ENCODE measurements at places on chromosomes 13 and 19.

DNA sequence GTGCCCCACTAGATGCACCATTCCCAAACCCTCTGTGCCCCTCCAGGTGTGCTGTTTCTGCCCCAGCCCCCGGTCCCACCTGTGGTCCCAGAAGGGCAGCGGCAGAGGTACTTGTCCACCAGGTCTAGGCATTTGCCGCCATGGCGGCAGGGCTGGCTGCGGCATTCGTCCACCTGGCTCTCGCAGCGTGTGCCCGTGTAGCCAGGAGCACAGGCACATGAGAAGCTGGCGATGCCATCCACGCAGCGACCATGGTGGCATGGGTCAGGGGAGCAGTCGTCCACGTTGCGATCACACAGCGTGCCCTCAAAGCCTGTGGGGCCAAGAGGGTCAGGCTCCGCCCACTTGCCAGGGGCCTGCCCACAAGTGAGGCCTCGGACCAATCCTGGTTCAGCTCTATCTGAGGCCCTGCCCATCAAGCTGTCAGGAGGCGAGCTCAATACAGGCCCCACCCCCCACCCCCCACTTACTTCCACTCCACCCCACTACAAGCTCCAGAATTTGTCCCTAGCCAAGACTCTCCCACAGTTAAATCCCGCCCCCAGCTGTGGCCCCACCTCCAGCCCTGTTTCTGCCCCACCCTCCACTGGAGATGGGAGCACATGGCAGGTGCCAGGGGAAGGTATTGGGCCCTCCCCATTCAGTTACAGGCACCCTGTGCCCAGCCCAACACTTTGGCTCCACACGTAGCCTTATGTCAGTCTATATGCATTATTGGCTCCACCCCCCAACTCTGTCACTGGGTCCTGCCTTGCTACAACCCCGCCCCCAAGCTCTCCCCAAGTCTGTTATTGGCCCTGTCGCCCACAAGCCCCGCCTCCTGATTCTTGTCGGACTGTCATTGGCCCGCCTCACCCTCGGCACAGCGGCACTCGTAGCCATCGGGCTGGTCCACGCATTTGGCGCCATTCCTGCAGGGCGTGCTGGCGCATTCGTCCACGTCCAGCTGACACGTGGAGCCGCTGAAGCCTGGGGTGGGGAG is 13.5 kb downstream of the NOTCH3 start:
- no peak for DNase-seq

- DNase-seq: no peak
Observed at GRCh38 chr13:110811771-110812120, 98.2 kb downstream of the ING1 start.

DNA sequence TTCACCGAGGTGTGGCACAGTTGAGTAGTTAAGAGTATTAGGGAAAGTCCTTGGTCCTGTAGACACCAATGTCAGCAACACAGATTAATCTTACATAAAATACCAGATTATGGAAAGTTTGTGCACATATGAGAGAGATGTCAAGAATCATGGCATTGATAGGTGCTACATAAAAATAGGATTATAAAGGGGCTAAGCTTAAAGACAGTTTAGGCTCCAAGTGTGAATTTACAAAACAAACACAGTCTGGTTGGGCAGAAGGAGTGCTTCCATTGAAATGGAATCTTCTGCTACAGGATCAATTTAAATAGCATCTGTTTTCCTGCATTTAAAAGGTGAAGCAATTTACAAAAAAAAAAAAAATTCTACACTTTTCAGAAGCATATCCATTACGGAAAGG is 292.9 kb downstream of the DNAJC15 start:
- DNase-seq: peak; percentile 2

- DNase-seq: no peak
Observed at GRCh38 chr19:34589730-34590129, 87.2 kb downstream of the SCGB2B2 start.

DNA sequence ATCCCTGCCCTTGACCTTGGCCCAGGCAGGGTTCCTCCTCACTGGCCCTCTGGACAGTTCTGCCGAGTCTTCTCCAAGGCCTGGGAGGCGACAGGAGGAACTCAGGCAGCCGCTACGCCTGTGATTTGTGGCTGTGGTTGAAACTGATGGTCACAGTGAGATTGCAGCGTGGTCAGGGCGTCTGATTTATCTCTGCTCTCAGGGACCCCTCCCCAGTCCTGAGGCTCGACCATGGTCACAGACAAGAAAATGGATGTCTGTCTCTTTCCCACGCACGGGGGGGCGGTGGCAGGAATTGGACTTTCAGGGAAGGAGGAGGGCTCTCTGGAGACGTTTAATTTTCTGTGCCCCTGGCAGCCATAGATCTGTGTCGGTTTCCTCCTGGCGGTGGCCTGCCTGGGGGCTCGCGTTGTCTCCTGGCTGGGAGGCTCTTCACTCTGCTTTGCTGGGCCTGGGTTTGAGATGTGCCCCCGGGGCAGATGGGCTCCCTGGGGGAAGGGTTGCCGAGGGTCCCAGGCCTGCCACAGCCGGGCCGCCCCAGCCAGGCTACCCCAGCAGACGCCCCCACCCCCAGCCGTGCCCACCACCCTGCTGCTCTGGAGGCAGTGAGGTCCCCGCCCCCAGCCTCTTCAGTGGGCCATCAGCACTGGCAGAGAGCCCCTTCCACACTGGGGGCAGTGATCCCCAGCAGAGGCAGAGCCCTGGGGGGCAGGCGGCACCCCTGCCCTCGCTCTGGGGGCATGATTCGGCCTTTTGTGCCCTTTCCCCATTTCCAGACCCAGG is 167.4 kb downstream of the KDM4B start:
- no peak for DNase-seq

- no peak for DNase-seq
Observed at GRCh38 chr19:6198896-6199239, 63.4 kb downstream of the ACSBG2 start.

DNA sequence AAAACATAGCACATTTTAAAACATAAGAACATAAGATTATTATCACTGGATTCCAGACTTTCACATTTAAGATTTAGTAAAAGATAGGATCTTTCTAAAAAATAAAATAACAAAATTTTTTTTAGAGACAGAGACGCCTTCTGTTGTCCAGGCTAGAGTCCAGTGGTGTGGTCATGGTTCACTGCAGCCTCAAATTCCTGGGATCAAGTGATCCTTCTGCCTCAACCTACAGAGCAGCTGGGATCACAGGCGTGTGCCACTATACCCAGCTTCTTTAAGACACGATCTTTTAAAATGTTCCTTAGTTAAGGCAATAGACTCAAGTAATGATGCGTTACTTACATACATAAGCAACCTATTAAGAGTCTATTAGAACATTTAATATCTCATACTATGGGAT is 32.7 kb downstream of the ALG5 start:
- peak; percentile 24 for DNase-seq

- DNase-seq: peak; percentile 35
Observed at GRCh38 chr19:7874076-7874896, at the start of gene PRR36. TSS of gene PRR36 (minus strand) at chr19:7874390. CDS start at chr19:7873689, 701 bp downstream.

DNA sequence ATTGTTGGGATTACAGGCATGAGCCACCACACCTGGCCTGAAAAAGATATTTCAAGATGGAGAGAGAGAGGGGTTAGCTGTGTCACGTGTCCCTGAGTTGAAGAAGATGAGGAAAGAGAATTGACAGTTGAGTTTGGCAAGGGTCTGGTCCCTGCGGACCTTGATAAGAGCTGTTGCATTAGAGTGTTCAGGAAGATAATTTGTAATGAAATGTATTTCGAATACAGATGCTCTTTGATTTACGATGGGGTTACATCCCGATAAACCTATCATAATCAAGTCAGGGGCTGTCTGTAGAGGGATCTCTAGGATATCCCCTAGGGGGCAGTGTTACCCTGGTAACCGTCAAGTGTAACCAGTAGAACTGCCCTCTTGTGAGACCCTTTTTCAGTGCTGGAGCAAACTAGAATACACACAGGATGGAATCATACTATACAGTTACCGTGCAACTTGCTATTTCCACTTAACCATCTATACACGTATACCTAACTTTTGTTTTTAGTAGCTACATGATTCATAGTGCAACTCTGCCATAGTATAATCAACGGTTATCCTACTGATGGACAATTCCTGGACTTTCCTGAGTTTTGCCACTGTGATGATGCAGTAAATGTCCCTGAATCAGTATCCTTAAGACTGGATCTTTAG is 1.5 kb upstream of the ELOF1 start:
- peak; percentile 78 for DNase-seq

- peak; percentile 65 for DNase-seq
Observed at GRCh38 chr13:64810750-64811149, 2419.4 kb downstream of the PCDH9 start.

DNA sequence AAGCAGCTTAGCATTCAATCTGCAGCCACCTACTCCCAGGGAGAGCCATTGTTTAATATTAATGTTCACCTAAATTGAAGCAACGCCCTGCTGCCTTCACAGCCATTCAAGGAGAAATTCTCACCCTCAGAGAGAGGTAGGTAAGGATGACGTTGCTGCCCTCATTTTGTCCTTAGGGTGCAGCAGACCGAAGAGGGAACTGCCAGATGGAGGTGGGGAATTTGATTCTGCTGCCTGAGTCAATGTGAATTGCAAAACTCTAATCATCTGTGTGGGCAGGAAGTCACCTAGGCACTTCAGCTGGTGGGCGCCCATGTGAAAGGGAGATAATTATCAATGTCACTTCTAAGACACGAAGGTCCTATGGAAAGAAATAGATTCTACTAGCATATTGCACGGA is 503.4 kb downstream of the TBC1D4 start:
- no peak for DNase-seq

DNA sequence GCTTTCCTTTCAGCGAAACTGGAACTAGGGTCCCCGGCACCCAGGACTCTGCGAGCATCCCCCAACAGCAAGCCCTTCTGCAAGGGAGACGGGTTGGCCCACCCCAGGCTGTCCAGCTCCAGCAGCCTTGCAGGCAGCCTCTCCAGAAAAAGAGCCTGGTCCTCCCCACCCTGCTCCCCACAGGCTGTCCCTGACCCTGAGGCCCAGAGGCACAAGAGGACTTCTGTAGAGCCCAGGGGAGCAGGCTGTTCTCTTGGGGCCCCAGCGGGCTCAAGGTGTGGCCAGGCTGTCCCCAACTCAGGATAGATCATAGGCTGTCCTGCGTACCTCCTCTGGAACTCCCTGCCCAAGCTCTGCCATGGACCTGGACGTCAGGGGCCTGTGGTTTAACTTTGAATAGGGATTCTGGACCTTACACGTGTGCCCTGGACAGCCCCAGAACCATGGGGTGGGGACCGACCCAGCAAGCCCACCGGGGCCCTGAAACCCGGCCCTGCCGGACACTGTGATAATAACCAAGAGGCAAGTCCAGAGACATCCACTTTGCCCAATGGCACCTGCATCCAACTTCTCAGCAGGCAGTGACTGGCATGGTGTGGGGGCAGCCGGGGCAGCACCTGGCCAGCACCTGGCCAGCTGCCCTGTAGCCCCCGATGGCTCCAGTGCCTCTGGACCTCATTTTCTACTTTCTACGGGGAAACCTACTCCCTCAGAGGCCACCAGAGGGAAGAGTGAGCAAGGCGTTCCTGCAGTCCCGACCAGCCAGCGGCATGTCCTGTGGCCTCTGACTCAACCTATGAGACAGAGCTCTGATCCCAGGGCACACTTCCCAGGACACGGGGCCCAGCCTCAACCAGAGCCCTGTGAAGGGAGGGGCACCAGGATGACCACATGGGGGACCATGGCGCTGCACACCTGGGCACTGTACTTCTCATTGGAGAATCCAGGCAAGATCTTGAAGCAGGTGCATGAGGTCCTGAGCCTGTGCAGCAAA is 50.9 kb upstream of the TPM4 start:
- peak; percentile 49 for DNase-seq

DNA sequence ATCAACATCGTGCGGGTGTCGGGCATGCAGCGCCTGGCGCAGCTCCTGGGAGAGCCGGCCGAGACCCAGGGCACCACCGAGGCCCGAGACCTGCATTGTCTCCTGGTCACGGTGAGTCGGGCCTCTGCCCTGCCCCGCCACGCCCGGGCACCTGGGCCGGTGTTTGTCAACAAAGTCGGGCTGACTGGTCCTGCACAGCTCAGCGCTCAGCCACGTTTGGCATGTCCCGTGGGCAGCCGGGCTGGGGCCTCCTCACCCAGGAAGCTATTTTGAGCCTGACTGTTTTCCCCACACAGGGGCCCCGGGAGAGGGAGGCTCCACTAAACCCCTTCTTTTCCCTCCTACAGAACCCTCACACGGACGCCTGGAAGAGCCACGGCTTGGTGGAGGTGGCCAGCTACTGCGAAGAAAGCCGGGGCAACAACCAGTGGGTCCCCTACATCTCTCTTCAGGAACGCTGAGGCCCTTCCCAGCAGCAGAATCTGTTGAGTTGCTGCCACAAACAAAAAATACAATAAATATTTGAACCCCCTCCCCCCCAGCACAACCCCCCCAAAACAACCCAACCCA is 1.3 kb downstream of the GADD45B start:
- DNase-seq: no peak

DNA sequence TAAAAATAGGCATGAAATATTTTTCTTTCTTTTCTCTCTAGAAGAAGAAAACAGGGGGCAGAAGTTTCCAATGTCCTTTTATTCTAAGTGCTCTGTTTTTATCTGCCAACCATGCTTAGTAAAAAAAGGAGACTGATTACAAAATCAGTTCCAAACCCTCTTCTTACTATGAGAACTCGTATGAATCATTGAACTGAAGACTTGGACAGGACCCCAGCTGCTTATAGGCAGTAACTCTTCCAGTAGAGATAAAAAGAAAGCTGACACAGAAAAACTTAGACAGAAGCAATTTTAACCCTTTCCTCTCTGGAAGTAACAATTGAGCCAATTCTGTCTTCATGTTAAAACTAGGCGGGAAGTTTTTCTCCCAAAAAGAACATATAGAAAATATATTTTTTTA is 24.5 kb upstream of the FREM2 start:
- no peak for DNase-seq

DNA sequence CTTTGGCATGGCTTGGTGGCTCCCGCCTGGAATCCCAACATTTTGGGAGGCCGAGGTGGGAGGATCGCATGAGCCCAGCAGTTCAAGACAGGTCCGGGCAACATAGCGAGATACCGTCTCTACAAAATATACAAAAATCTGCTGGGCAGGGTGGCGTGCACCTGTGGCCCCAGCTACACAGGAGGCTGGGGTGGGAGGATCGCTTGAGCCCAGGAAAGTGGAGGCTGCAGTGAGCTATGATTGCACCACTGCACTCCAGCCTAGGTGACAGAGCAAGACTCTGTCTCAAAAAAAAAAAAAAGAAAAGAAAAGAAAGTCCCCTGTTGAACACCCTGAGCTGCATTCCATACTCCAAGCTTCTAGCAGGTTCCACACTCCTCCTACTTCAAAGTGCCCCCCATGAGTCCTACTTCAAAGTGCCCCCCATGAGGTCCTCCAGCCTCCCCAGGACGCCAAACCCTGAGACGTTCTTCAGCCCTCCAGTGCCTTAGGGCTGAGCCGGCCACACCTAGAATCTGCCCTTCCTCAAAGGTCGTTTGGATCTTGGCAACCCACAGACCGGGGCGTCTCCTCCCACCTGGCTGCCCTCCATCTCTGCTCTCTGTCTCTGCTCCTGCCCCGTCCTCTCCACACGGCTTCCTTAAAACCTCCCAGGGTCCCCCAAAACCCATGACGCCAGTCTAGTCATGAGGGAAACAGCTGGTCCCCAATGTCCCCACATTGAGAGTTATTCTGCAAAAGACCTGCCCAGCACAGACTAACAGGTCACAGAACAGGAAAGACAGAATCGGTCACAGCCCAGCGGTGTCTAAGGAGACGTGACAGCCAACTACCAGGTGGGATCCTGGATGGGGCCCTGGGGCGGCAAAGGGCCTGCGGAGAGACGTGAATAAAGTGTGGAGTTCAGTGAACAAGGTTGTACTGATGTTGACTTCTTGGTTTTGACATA is 4.8 kb downstream of the TJP3 start:
- no peak for DNase-seq

Measured in endothelial cell of umbilical vein (primary cell).